ENCODE measurements at places on chromosomes 2 and 18.

DNA sequence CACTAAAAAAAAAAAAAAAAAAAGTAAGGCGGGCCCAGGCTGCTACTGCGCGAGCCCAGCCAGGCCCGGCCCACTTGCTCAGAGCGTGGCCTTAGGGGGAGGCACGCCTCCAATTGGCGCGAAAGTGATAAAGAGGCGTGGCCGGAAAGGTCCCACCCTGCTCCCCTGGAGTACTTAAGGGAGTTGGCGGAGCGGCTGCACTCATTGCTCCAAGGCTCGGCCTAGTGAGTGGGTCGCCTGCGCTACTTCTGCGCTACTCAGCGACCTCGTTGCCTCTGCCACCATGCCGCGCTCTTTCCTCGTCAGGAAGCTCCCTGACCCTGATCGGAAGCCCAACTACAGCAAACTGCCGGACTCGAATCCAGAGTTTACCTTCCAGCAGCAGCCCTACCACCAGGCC, 36.9 kb downstream of the UNC80 start:
- DNase-seq: no peak

DNA sequence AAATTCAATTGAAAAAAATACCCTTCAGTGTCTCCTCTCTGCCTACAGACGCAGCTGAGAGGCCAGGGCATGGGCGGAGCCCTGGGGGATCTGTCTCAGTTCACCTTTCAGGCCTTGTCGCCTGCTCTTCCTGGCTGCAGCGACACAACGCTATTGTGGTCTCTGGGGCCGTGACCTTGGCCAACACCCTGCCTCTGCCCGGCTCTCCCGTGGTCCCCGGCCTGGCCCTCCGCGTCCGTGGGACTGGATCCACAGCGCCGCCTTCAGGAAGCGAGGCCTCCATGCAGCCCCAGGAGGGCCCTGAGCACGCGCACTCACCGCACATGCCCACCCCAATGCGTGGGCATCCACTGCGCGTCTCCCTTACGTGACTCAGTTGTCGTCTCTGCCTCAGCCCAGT, 81.1 kb downstream of the MRPS9 start:
- no peak for DNase-seq

GRCh38 chr2:175156534-175156933, 11.5 kb downstream of the ATF2 start:
- DNase-seq: no peak

DNA sequence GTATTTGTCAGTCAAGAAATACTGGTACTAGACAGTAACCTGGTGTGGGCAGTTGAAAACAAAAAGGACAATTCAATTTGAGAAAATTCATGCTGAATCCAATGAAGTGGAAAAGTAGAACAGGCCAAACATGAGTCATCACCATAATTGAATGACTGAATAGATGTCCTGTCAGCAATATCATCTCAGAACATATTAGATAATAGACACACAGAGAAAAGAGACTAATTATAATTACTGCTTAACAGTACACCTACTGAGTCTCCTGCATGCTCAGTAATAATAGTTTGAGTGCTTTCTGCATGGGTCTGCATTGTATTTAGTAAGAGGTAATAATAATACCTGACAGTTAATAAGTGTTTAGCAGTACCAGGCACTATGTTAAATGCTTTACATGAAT, 138.6 kb upstream of the ZC3H15 start:
- no peak for DNase-seq

GRCh38 chr2:191318729-191319078, 73.5 kb downstream of the MYO1B start:
- DNase-seq: no peak

DNA sequence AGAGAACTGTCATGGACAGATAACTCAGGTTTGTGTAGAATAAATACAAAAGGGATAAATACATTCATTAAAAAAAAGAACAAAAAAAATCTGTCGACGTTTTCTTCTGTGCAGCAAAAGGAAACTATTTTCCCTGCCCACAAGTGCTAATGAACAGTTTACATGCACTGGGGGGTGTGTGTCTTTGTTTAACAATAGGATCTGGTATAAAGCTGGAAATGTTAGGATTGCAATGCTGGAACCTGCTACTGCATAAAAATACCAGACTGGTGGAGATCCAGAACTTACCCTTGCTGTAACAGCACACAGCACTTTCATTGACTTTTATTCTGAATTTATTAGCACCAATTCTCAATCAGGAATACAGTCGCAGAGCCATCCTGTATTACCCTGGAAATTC, 84.6 kb upstream of the THOC1 start:
- DNase-seq: no peak

- no peak for DNase-seq
Observed at GRCh38 chr2:2399396-2399795, 68.3 kb upstream of the MYT1L start.

- DNase-seq: no peak
Observed at GRCh38 chr2:150479075-150479915, 8.2 kb downstream of the RND3 start.

DNA sequence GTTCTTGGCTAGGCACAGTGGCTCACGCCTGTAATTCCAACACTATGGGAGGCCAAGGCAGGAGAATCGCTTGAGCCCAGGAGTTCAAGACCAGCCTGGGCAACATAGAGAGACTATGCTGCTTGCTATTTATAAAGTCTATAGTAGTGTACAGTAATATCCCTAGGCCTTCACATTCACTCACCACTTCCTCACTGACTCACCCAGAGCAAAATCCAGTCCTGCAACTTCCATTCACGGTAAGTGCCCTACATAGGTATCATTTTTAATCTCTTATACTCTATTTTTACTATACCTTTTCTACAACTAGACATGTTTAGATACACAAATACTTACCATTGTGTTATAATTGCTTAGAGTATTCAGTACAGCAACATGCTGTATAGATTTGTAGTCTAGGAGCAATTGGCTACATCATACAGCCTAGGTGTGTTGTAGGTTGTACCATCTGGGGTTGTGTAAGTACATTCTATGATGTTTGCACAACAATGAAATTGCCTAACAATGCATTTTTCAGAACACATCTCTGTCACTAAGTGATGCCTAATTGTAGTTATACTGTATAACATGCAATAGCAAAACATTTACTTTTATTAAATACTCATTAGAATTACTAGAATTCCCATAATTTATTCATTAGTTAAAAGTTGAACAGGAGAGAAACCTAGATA, 8.8 kb downstream of the DHX57 start:
- DNase-seq: no peak

DNA sequence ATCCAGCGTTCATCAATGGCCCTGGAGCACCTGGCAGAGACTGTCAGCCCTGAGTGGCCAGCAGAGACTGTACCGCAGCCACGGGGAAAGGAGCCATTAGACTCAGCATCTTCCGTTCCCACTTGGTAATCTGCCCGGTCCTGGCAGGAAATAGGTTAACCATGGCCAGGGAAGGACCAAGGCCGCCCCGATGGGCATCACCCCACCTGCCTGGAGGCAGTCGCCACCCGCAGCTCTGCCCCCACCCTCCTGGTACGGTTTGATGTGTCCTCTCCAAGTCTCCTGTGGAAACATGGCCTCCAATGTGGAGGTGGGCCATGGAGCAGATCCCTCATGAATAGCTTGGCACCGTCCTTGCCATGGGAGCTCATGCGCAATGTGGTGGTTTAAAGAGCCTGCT, 75.3 kb downstream of the RTP5 start:
- DNase-seq: no peak

GRCh38 chr2:241459520-241459919, 48.9 kb downstream of the STK25 start:
- DNase-seq: no peak

GRCh38 chr2:11112870-11113428, 42.3 kb upstream of the SLC66A3 start:
- DNase-seq: no peak

GRCh38 chr2:99711144-99711543, 221.3 kb upstream of the REV1 start:
- no peak for DNase-seq
